ENCODE measurements at places on chromosomes 3 and 15.

DNA sequence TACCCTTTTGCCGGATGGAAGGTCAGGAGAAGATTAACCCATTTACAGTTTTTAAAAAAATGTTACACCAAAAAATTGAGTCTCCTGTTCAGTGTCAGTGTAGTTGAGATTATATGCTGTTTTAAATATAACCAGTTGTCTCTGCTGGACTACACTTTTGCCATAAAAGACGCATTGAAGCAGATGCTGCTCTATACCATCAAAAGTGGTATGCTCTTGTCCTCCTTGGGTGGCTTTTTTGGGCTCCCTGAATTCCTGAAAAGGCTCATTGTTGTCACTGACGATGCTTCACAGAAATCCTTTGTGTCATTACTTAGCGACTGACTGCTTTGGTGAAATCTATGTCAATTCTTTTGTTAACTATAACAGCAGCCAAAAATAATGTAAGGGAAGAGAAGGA is 133.9 kb upstream of the SKOR1 start:
- DNase-seq = peak; percentile 14

- no peak for DNase-seq
Observed at GRCh38 chr3:58692484-58692883, 25.9 kb upstream of the FAM3D start.

GRCh38 chr3:12425850-12426579 is 58.3 kb upstream of the TSEN2 start:
- no peak for DNase-seq

- no peak for DNase-seq
Observed at GRCh38 chr15:58511599-58511987, 79.8 kb downstream of the LIPC start.

DNA sequence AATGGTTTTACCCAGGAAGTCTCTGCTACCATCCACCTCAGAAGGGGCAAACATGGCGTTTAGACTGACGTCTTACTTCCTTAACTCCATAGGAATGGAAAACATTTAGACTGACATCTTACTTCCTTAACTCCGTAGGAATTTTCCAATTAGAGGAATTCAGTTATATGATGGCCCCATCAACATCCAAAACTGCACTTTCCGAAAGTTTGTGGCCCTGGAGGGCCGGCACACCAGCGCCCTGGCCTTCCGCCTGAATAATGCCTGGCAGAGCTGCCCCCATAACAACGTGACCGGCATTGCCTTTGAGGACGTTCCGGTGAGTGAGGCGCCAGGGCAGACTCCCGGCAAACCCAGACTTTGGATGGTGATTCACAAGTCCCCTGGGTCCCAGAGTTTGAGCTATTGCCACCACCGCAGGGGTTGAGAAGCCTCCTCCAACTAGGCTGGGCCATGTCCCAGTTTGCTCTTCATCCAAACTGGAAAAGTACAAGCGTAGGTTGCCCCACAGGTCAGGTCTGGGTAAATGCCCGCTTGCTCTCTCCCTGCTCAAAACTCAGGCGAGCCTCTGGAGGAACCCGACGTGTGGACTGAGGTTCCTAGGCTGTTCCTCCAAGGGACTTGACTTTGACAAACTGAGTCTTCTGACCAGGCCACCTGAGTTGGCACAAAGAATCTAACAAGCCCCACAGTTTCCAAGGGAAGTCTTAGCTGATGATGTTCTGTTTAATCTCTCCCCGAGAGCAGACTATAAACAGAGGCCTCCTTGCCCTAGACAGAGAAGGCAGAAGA is 57.7 kb downstream of the MESD start:
- DNase-seq = no peak

DNA sequence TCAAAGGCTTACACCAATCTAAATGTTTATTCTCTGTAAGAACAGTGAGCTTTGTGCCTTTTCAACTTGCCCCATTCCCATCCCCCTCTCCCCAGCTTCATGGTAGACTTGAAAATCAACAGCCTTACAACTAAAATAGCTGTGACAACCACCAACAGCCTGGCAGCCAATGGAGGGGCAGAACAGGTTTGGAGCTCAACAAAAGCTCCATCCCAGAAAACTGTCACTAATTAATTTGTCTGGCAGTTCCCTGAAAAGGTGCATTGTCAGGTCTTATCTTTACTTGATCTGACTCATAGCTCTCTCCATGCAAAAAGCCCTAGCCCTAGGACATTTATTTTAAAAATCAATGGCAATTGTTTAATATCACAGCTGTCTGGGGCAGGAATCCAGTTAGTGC is 22.6 kb downstream of the MTHFS start:
- no peak for DNase-seq

DNA sequence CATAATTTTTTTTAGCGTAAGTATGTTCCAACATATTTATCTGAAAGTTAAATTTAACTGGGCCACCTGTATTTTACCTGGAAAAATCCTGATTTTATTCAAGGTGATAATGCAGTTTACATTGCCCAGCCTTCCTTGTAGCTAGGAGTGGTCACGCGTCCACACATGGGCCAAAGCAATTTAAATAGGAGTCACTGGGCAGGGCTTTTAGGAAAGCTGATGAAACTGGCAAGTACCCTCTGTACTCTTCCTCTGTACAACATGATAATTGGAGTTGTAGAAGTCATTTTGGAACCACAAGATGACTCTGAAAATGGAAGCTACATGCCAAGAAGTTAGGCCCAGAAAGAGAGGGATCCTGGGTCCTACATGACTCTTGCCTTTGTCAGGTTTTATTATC is 9.5 kb downstream of the BTD start:
- DNase-seq = no peak

GRCh38 chr15:48087844-48088243 is 32.9 kb upstream of the SLC24A5 start:
- no peak for DNase-seq

DNA sequence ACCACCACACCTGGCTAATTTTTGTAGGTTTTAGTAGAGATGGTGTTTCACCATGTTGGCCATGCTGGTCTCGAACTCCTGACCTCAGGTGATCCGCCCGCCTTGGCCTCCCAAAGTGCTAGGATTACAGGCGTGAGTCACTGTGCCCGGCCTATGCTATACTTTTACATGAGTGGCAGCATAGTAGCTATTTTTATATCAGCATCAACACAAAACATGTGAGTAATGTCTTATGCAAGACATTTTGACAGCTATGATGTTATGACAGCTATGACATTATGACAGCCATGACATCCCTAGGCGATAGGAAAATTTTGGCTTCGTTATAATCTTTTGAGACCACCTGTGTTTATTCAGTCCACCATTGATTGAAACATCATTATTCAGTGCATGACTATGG is 4.1 kb upstream of the NAALADL2 start:
- DNase-seq = no peak

GRCh38 chr3:106629215-106629832 is 747.9 kb upstream of the CCDC54 start:
- no peak for DNase-seq

DNA sequence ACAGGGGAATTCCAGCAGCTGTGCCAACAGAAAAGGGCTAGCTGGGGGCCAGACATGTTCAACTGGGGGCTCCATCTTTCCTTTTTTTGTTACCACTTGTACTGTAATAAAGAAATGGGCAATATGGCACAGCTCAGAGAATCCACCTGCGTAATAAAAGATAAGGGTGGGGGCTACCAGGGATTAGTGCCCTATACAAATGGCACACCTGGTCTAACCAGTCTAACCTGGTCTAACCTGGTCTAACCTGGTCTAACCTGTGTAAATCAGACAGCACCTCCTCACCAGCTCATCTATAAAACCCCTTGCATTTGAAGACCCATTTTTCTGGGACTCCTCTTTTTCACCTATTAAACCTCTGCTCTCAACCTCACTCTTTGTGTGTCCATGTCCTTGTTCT is 26.2 kb upstream of the CLDN16 start:
- no peak for DNase-seq

- DNase-seq = no peak
Observed at GRCh38 chr15:34616613-34617012, 33.2 kb upstream of the GOLGA8B start.

DNA sequence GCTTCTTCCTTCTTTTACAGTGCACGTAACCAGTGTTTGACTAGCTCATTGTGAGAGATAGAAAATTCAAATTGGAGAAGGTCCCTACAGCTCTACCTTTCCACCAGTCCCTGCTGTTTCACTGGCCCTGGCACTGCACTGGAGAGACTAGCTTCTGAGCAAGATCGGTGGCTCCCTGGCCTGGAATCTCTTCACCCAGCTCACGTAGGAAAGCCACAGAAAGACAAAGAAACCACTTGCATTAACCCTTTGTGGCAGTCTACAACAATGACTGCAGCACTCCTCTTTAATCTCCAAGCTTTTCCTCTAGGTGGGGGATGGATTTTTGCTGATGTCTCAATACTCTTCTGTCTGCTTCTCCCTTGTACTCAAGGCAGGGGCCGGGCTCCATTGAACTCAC is 155.9 kb downstream of the PEX5L start:
- no peak for DNase-seq

GRCh38 chr3:193837347-193837827 is 244.4 kb downstream of the OPA1 start:
- no peak for DNase-seq

- DNase-seq = no peak
Observed at GRCh38 chr3:64408770-64409169, 183.5 kb upstream of the PRICKLE2 start.

GRCh38 chr3:139258276-139258675 is 85.5 kb upstream of the MRPS22 start:
- no peak for DNase-seq

DNA sequence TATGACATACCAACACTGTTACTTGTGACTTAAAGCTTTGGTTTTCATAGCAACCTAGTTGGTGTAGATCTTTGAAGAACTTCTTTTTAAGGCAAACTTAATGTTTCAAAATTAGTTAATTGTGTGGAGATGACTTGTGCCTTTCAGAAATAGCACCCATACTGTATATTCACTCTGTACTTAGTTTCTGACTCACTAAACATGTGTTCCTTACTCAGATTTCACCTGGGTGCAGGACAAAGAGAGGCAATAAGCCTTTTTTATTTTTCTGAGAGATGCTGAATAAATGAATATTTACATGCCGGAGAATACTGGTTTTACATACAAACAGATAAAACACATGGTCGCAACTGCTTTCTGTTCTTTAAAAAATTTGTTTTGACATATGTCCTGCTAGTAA is 44.8 kb downstream of the SLC25A26 start:
- DNase-seq = no peak

DNA sequence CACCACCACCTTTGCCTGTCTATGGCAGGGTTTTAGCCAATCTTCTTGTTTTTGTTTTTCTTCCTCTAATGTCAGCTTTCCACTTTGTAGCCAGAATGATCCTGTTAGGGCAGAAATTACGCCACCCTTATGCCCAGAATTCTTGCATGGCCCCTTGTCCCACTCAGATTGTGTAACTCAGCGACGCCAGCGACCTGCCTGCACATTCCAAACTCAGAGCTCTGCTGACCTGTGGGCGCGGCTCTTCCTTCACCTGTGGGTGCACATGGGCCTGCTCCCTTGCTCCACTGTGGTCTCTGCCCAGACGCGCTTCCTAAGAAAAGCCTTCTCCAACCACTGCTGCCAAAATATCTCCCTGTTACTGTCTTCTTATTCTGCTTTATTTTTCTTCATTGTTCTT is 45.0 kb downstream of the MED12L start:
- no peak for DNase-seq

All from hypothalamus (tissue), 51 donors.